ENCODE measurements at places on chromosomes 16 and 17.
A peak's percentile ranks its signal among the peaks of the same experiment; 100 is the strongest.

DNA sequence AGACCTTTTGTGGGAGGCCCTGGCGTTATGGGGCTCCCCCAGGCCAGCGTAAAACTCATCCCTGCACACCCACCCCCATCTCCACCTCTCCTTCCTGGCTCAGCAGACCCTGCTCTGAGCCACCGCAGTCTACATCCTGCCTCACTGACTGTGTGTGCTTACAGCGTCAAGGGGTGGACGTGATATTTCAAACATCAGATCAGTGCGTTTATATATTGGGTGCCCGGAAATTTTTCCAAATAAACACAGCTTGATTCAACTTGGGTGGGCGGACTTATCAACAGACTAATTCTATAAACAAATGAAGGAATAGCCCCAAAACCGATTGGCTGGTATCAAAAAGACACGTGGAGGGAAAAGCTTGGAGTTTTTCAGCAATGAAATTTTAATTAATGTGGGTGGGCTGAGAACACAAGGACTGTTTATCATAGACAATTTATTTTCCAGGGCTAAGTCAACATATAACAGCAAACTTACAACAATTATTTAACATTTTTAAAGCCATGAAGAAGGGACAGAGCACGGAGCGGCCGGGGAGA is at the start of gene FOXL1:
Gene FOXL1, plus strand, starts transcription at position 489 of the 539 bp plus-strand sequence. CDS start 175 bp downstream, outside the sequence.
- no peak for DNase-seq

GRCh38 chr17:15349119-15349518 is 7.7 kb upstream of the TEKT3 start:
- no peak for DNase-seq

- no peak for DNase-seq
These were observed 138.7 kb downstream of the ENGASE start for GRCh38 chr17:79213305-79213704.

- DNase-seq: no peak
These were observed 123.8 kb upstream of the RPL38 start for GRCh38 chr17:74079537-74080300.

GRCh38 chr16:781346-782010 is 6.7 kb downstream of the RPUSD1 start:
- no peak for DNase-seq

DNA sequence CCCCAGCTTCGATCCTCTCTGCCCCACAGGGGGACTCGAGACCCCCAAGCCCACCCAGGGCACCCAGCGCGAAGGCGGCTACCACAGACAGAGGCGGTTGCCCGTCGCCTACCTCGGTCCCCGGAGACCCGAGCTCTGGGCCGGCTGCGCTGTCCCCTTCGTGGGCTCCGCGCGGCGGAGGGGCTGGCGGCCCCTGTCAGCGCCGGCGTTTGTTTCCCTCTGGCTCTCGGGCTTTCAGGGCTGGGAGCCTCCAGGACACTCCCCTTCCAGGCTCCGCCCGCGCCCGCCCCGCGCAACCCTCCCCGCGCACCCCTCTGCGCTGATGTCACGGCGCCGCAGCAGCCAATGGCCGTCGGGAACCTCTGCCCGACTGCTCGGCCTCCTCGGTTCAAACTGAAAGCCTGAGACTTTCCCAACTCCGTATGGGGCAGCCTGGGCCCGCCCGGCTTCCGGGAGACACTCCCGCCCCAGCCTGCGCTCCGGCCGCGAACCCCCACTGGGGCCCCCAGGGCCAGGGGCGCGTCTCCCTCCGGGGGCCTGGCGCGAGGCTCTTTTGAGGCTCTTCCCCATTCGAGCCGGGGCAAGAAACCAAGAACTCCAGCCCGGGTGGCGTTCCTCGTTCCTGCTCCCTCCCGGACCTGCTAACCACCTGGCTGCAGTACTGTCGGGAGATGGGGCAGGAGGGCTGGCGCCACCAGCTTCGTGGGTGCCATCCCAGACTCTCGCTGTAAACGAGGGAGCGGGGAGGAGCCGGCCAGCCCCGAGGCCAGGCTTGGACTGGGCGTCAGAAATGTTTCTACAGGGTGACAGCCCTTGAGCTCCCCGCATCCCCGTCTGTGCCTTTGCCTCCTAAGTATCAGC is at the start of gene CDC42EP4:
Gene CDC42EP4, minus strand, starts transcription at position 221 of the 861 bp plus-strand sequence. CDS start 25,501 bp downstream, outside the sequence.
- DNase-seq: peak; percentile 94

DNA sequence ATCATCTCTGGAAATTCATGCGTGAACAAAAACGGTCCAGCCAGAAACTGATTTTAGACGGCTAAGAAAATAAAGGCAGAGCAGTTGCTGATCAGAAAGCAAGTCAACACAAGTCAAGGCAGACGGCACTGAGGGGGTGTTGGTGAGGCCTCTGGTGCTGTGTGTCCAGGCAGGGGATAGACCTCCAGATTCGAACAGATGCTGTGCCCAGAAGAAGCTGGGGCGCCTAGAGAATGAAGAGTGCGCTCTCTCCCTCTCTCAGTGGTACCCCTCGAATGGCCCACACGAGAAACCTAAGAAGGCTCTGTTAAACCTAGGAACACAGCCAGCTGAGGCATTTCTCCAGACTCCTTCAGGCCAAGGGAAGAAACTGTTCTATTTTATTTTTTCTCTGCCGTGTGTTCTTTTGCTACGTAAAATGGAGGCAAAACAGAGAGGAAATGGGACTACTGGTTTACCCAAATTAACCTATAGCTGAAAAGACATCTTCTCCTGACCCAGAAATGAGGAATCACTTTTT is 178.3 kb downstream of the PMP22 start:
- DNase-seq: no peak

DNA sequence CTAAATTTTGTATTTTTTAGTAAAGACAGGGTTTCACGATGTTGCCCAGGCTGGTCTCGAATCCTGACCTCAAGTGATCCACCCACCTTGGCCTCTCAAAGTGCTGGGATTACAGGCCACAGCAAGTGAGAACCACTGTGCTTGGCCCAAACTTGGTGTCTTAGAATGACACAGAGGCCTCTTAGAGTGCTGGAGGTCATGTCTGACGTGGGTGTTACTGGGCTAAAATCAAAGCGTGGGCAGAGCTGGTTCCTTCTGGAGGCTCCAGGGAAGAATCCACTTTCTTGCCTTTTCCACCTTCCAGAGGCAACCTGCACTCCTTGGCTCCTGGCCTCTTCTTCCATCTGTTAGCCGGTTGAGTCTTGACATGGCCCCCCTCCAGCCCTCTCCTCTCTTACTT is 53.8 kb downstream of the IRF8 start:
- no peak for DNase-seq

DNA sequence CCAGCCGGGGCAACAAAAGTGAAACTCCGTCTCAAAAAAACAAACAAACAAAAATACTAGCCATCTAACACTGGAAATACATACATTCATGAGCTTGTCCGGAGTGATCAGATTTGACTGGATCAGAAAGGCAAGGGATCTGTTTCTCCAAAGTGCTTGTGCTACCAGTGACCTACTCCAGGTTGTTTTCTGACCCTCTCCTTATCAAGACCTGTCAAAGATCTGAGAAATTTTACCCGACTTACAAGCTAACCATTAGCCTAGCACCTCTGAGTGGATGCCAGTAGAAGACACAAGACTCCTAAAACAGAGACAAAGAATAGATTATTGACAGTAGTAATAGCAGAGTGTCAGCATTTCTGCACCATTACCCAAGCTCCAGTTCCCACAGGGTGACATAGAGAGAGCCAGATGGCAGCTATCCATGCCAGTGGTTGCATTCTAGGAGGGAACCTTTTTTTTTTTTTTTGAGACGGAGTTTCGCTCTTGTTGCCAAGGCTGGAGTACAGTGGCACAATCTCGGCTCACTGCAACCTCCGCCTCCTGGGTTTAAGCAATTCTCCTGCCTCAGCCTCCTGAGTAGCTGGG is 9.8 kb downstream of the ASPA start:
- DNase-seq: no peak

DNA sequence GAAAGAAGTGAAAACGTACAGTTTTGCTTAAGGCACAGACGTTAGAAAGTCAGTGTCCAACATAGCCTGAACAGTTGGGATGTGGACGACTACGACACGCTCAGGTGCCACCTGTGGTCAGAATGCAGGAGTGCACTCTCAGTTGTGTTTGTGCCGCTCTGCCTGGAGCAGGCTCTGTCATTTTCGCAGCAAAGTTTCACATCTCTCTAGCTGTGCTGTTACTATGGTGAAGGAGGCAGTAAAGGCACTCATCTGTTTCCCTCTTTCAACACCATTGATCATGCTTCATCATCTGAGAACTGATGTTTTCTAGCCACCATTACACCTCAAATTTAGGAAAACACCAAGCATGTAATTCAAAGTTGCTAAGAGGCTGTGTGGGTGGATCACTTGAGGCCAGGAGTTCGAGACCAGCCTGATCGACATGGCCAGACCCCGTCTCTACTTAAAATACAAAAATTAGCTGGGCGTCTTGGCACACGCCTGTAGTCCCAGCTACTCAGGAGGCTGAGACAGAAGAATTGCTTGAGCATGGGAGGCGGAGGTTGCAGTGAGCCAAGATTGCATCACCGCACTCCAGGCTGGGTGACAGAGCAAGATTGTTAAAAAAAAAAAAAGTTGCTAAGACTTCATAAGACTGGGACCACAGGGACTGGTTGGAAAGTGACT is 44.9 kb upstream of the DNAJA2 start:
- DNase-seq: peak; percentile 5

DNA sequence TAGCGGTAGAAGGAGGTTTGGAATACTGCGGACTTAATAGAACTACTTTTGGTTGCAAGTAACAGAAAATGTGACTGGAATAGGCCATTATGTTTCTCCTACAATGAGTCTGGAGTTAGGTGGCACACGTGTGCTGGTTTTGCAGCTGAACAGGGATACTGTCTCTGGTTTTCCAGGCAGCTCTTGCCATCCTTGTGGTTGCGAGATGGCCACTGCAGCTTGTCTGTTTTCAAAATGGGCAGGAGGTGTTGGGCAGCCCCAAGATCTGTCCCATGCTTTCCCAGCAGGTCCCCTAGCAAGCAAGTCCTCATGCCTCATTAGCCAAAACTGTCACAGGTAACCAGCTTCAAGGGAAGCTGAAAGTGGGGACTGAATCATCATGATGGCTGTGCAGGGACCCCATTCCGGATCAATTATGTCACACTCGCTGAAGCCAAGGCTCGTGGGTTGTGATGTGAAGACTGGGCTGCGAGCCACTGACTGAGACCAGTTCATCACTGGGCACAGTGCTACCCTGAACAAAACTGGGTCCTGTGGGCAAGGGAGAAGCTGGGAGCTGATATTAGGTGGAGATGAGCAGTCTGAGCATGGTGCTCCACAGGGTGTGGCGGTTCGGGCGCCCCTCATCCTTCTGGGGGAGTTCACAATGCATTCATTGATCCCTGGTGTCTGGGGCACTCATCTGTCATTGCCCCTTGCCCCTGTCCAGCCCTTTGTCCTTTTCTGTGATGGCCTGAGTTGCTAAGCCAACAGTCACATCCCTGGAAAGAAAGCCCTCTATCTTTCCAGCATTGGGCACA is 82.1 kb downstream of the KSR1 start:
- DNase-seq: no peak

DNA sequence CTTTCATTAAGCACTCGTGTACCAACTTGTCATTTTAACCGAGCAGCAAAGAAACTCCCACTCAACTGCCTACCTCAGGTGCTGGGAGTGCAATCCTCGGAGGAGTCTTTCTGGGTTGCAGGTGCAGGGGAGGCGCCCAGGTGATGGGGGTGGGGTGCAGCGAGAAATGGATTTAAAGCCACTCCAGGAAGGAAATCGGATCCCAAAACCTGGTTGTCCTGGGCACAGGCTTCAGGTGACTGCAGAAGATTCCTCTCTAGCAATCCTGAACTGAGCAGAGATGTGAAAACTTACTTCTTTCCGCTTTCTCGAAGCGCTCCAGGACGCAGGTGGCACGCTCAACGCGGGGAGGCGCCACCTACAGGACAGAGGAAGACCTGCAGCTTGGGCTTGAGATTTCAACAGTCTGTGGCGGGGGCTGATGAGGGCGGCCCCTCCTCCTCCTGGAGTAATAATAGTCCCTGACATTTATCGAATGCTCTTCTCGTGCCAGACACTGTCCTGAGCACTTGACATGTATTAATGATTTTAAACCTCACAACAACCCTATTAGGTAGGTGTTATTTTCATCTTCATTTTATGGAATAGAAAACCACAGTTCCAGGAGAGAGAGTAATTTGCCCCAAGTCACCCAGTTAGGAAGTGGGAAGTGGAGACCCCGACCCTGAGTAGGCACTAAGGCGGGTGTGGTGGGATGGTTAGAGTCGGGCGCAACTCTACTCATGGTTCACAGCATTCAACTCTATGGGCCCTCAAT is 27.2 kb upstream of the SKAP1 start:
- DNase-seq: peak; percentile 56

GRCh38 chr16:77213542-77214106 is 14.4 kb downstream of the SYCE1L start:
- peak; percentile 90 for DNase-seq

- DNase-seq: no peak
These were observed 3.4 kb upstream of the ENGASE start for GRCh38 chr17:79071161-79071740.

- peak; percentile 8 for DNase-seq
These were observed 187.6 kb downstream of the RGS9 start for GRCh38 chr17:65324611-65325342.

GRCh38 chr17:4617590-4618351 is 23.7 kb downstream of the ALOX15 start:
- no peak for DNase-seq

DNA sequence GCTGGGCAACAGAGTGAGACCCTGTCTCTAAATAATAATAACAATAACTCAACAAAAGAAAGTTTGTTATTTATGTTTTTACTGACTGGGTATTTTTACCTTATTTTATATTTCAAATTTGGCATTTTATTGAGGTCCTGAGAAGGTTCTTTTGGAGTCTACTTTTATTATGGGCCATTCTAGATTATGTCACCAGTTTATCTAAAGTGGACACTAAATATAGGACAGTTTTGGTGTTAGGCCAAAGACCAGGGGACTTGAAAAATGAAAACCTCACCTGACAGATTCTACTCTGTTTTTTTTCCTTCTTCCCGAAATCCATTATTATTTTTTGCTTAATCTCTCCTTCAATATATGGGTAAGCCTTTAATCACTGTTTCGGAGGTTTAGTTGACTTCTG is 8.1 kb downstream of the FTO start:
- no peak for DNase-seq

GRCh38 chr17:74041869-74042640 is 161.4 kb upstream of the RPL38 start:
- DNase-seq: no peak

- DNase-seq: no peak
These were observed 187.9 kb downstream of the CNTNAP4 start for GRCh38 chr16:76464955-76465620.

GRCh38 chr17:8956465-8956902 is 9.0 kb downstream of the PIK3R5 start:
- DNase-seq: no peak

DNA sequence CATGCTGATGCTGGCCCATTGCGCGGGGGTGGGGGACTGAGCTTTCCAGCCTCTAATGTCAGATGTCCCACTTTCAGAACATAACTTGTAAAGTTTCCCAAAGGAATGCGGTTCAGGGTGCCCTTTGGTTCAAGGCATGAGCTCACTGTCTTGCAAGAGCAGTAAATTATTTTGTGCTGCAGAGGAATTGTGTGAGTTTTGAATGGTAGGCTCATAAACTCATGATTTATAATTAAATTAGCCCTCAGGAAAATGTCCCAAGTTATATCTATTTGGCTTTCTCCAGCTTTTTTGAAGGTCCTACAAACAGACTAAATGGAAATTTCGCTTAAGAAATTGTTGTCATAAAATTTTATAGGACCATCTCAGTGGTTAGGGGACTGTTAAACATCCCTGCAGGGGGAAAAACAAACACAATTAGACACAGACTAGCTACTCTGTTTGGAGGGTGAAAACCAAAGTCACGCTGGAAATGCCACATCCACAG is 321.8 kb downstream of the HS3ST3B1 start:
- DNase-seq: no peak

GRCh38 chr17:83031321-83031945 is 48.0 kb upstream of the METRNL start:
- DNase-seq: no peak
